ENCODE measurements at places on chromosomes 6 and 20.

GRCh38 chr6:145863988-145864616 lies 49.5 kb upstream of the FBXO30 start:
- DNase-seq: no peak

DNA sequence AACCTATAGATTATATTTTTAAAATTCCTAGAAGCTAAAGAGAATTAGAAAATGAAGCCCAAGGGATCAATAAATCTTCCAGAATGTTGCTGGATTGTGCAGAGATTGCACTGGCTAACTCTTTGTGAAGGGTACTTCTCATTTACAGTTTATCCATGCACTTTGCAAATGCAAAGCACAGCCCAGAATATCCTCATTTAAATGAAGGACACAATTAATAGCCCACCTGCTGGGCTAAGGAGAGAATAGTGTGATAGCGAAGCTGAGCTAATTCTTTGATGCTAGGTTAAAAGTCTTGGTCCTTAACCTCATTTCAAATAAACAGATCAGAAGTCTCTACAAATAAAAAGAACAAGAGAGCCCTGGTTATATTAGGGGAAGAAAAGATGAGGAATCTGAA lies 72.5 kb downstream of the SMPDL3A start:
- no peak for DNase-seq

DNA sequence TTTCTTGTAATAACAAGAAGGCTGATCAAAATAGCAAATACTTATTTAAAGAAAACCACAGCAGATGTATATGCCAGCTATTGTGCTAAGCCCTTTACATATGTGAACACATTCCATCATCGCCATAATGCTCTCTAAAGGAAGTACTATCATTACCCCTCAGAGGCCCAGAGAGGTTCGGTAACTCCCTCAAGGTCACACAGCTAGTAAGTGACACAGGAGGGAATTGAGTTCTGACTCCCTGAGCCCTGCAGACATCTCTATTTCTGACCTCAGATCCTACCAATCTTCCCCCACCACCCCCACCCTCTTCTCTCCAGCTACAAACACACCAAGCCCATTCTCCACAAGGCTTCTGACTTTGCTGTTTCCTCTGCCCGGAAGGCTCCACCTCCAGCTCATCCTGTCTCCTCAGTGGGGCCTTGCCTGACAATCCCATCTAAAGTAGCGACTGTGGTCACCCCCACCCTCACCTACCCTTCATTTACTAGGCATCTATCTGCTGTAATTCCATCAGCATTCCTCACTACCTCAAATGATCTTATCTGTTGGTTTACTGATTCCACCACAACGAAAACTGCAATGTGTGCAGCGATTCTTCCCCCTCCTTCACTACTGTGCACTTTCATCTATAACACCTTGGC lies 234.5 kb downstream of the LRFN2 start:
- DNase-seq: no peak

DNA sequence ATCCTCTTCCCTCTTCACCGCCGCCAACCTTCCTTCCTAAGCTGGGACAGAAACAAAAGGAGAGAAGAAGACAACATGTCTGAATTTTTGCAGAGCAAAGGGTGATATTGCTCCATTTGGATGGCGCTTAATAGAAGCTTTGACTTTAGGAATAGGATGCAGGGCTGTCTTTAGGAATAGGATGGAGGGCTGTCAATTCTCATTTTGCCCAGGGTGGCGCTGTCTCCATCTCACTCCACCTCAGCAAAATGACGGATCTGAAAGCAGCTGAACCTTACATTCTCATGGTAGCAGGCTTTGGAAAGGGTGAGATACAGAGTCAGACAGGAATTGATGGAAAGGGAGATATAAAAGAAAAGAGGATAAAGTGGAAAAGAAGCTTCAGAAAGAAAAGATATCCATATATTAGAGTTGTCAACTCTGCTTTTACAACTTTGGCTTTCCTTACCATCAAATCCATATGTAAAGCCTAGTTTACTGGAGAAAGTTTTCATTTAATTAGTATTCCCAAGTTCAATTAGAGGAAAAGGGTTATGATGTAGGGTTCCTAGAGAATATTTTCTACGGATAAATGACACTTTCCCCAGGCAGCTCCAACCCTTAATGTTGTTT lies 2.4 kb downstream of the MTCL3 start:
- DNase-seq: no peak

GRCh38 chr20:37579106-37579505 lies 51.4 kb upstream of the BLCAP start:
- no peak for DNase-seq

GRCh38 chr20:64238115-64238825 lies 17.3 kb upstream of the PCMTD2 start:
- DNase-seq: no peak

- DNase-seq: no peak
Measured at GRCh38 chr6:43698584-43699349, 11.2 kb upstream of the MRPS18A start.

Measured in stimulated activated CD8-positive, alpha-beta memory T cell treated with anti-CD3 and anti-CD28 coated beads, Interleukin-7, amount 100 ng/mL, for 1 hour (primary cell).